ENCODE measurements at places on chromosomes 2 and 18.
A peak's percentile ranks its signal among the peaks of the same experiment; 100 is the strongest.

- peak; percentile 33 for DNase-seq
Measured at GRCh38 chr2:231715988-231716616, 7.8 kb downstream of the PTMA start.

- DNase-seq = peak; percentile 84
Measured at GRCh38 chr18:2515171-2515787, 56.0 kb downstream of the METTL4 start.

GRCh38 chr2:96115631-96116423 is 544 bp downstream of the ADRA2B start:
- DNase-seq = no peak

DNA sequence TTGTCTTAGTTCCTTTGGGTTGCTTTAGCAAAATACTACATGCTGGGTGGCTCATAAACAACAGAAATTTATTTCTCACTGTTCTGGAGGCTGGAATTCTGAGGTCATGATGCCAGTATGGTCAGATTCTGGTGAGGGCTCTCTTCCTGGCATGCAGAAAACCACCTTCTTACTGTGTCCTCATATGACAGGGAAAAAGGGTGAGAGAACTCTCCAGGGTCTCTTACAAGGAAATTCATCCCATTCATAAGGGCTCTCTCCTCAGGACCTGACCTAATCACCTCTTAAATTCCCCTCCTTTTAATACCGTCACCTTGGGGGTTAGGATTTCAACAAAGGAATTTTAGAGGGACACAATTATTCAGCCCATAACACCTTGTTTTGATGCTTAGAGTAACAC is 243.1 kb upstream of the TNP1 start:
- no peak for DNase-seq

GRCh38 chr18:58654896-58655614 is 16.2 kb upstream of the MALT1 start:
- no peak for DNase-seq

Data from GM03348 (cell line).